ENCODE measurements at places on chromosomes 3 and 15.

- no peak for DNase-seq
Measured at GRCh38 chr3:42721690-42722089, 19.1 kb upstream of the HHATL start.

GRCh38 chr15:66760968-66761725, 59.1 kb downstream of the SMAD6 start:
- no peak for DNase-seq

DNA sequence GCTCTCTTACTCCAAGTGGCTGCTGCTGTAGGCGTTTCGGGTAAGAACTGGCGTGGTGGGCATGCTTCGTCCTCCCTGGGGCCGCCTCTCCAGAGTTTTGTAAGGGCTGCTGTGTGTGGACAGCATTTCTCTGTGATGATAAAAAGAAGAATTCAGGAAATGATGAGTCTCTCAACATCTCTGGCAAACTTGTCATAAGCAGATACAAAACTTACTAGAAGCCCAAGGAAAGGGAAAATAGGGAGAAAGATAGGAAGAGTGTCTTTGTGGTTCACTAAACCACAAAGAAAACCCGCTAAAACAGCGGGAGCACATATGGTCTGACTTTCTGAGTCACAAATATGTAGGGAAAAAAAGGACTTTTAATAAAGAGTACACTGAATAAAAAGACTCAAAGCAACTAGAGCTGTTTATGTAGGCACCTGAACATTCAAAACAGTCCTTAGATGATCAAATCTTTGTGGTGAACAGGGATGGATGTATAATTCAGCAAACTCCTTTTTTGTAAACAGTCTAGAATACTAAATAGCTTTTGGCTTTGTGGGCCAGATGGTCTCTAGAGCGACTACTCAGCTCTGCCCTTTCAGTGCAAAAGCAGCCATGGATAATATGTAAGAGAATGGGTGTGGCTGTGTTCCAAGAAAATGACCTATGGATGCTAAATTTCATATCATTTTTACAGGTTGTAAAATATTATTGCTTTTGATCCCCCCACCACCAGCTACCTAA, 60.4 kb upstream of the LMOD3 start:
- no peak for DNase-seq

GRCh38 chr15:27127815-27128570, 157.0 kb downstream of the GABRG3 start:
- DNase-seq = no peak

- DNase-seq = peak; percentile 50
Measured at GRCh38 chr3:171417813-171418212, 42.4 kb downstream of the TNIK start.

- DNase-seq = no peak
Measured at GRCh38 chr3:45742461-45743089, 53.4 kb downstream of the SACM1L start.

DNA sequence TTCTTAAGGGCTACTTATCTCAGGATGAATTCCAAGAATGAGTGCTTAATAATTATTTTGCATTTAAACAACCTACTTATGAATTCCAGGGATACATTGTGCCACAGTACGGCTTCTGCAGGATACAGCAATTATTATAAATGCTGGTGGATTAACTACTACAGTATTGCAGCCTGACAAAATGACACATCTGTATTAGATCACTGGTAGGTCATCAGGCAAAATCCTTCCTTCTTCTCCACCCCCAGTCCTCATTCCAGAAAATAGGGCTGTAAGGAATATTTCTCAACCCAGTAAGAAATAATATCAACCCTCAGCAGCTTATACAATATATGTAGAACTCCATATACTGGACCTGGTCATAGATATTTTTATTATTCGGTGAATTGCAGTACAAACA, 79.3 kb upstream of the RORA start:
- no peak for DNase-seq

DNA sequence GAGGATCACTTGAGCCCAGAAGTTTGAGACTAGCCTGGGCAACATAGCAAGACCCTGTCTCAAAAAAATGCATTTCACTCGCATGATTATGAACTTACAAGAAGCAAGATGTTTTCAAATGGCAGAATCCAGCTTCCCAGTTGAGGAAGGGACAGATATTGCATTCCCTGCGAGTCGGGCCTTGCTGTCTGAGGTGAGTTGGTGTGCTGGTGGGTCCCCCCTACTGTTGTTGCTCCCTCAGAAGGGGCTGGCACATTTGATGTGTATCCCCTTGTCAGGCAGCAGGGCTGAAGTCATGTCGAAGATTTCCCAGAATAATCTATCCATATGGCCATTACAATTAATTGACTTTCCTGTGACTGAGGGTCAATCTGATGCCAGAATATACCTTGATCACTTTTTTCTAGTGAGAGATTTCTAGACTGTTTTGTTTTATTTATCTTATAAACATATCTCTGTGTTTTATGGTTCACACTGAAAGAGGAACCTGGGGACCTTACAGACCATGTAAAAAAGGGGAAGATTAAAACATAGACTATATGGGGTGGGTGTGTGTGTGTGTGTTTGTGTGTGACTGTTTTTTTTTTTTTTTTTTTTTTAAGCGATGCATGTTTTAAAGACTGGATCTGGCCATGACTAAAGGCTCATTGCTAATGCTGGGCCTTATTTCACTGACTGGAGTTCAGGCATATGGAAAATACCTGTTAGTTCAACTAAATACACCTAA, 112.1 kb upstream of the MRPS22 start:
- DNase-seq = no peak

GRCh38 chr3:156664831-156665178, 9.6 kb upstream of the TIPARP start:
- DNase-seq = no peak

GRCh38 chr3:196654006-196654734, 14.7 kb downstream of the NRROS start:
- no peak for DNase-seq

DNA sequence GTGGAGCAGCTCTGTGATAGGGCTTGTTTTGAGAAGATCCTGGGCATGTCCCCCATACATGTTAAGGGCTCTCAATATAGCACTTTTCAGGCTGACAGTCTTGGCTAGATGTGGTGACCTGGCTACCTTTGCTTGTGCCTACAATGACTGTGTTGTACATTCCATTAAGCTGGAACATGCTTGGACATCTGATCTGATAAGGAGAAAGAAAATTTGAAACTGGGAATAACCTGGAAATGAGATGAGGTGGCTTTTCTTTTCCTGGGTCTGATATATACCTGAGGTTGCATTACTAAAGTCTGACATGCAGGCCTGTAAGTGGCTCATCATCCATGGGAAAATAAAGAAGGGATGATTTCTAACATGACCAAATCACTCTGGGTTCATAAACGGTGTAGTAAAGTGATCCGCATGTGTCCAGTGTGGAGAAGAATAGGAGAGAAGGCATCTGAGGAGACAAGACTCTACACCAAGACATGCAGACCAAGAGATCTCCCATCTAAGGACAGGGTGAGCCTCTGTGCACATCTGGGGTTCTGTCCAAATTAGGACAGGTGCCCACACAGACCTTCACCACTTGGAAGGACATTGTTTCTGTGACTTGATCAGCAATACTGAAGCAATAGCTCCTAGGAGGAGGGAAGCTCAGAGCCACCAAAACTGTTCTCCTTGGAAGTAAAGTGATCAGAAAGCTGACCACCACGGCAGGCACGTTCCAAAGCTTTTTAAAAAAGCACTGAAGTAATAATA, 62.0 kb downstream of the KLHL6 start:
- no peak for DNase-seq

GRCh38 chr15:75455982-75456531, 4.6 kb upstream of the SIN3A start:
- no peak for DNase-seq

GRCh38 chr3:12479919-12480427, 4.3 kb upstream of the TSEN2 start:
- peak; percentile 57 for DNase-seq

GRCh38 chr3:4438296-4438695, 28.8 kb downstream of the SUMF1 start:
- no peak for DNase-seq

- no peak for DNase-seq
Measured at GRCh38 chr3:13477943-13478342, 2.2 kb upstream of the HDAC11 start.

All from RWPE1 (cell line).